ENCODE measurements at places on chromosomes 6 and 20. TPM values are rescaled to one million over a fixed set of nuclear protein-coding genes. Genes with fewer than 3 reads are reported as not detected.

DNA sequence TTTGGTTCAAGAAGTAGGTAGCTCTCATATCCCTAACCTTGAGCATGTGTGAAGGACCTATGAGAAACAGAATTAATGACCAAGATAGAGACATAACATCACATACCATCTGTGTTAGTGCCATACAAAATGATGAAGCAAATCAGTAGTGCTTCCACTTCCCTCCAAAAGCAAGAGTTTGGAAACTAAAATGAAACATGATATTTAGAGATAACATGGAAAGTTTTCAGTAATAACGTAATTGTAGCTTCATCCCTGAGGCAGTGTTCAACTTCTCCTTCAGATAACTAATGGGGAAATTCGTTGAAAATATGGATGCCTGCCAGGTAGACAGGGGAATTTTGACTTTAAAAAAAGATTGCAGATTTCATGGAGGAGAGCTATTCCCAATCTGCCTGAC lies 248.4 kb upstream of the IRAK1BP1 start:
- no peaks in the 10 kb centered on the region for H3K27me3 ChIP-seq
- no peaks in the 10 kb centered on the region for H3K36me3 ChIP-seq
- H3K4me3 ChIP-seq: no peak overlapping the region
- no peaks in the 10 kb centered on the region for H3K4me1 ChIP-seq

DNA sequence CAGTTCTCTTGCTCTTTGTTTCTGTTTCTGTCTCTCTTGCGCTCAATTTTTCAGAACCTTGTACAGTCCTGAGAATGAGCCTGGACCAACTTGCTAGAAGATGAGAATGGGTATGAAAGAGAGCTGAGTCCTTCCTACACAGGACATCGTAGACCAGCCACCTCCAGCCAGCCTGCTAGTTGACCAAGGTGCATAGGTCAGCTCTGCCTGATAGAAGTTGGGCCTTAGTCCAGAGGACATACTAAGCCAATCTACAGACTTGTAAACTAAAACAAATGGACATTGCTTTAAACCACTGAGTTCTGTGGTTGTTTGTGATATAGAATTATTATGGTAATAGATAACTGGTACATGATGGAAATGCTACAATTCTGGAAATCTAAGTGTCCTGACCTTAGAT lies 236.4 kb upstream of the ZFP64 start:
- H3K36me3 ChIP-seq: no peaks in the 10 kb centered on the region
- H3K4me3 ChIP-seq: no peak overlapping the region
- no peaks in the 10 kb centered on the region for H3K27me3 ChIP-seq

The CTCFL gene
- not detected for total RNA-seq

DNA sequence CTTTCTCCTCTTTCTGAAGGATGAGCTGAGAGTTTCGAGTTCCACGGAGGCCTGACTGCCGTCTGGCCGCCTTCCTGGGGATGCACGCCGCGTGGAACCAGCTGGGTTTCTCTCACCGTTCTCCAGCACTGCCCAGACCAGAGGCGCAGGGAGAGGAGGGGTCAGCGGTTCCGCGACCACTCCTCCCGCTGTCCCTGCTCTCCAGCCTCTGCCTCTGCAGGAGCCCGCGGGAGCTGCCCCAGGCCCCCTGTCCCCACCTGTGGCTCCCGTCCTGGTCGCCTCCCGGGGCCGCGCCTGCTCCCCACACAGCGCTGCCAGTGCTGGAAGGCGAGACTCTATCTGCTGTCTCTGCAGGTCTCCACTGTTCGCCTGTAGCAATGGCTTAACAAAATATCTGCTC lies 106.8 kb upstream of the AFDN start:
- no peaks in the 10 kb centered on the region for H3K27me3 ChIP-seq
- H3K4me3 ChIP-seq: no peak overlapping the region
- no peak for DNase-seq

- DNase-seq: no peak
- no peaks in the 10 kb centered on the region for H3K4me1 ChIP-seq
- H3K4me3 ChIP-seq: no peak overlapping the region
- no peaks in the 10 kb centered on the region for H3K36me3 ChIP-seq
- no peak overlapping the region for H3K27ac ChIP-seq
- no peaks in the 10 kb centered on the region for H3K27me3 ChIP-seq
These were observed 20.1 kb downstream of the B4GALT5 start for GRCh38 chr20:49693435-49694171.

The MACROD2 gene
- 8.0 TPM for total RNA-seq

GRCh38 chr6:6191476-6191875 lies 129.0 kb downstream of the F13A1 start:
- H3K27ac ChIP-seq: no peak overlapping the region
- no peak for DNase-seq
- no peaks in the 10 kb centered on the region for H3K4me1 ChIP-seq
- H3K4me3 ChIP-seq: no peak overlapping the region
- H3K36me3 ChIP-seq: no peaks in the 10 kb centered on the region

The MEI4 gene
- total RNA-seq: not detected

DNA sequence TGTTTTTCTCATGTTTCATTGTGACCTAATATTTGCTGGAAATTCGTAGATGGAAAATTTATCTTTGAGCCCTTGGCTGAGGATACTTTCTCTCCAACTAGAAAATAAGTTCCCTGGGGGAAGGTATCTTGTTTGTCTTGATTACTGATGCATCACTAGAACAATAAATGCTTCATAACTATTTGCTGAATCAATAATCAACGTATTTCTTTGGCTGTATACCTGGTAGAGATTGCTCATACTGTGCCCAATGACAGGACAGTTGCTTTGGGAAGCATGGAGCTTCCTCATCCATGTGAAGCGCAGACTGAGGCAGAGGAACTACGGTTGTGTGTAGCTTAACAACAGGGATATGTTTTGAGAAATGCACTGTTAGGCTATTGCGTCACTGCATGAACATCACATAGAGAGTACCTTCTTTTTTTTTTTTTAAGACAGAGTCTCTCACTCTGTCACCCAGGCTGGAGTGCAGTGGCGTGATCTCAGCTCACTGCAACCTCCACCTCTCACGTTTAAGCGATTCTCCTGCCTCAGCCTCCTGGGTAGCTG lies 34.2 kb upstream of the RPN2 start:
- no peaks in the 10 kb centered on the region for H3K27me3 ChIP-seq
- no peak for DNase-seq
- H3K27ac ChIP-seq: no peak overlapping the region

GRCh38 chr6:73391675-73392074 lies 3.0 kb upstream of the DDX43 start:
- no peak for DNase-seq
- H3K4me1 ChIP-seq: no peaks in the 10 kb centered on the region
- no peak overlapping the region for H3K4me3 ChIP-seq
- H3K36me3 ChIP-seq: no peaks in the 10 kb centered on the region
- no peaks in the 10 kb centered on the region for H3K27me3 ChIP-seq

The TAAR2 gene
- total RNA-seq: not detected

GRCh38 chr6:123016431-123017103 lies 20.5 kb downstream of the CLVS2 start:
- DNase-seq: no peak
- no peaks in the 10 kb centered on the region for H3K36me3 ChIP-seq
- H3K27me3 ChIP-seq: no peaks in the 10 kb centered on the region
- H3K4me3 ChIP-seq: no peak overlapping the region

DNA sequence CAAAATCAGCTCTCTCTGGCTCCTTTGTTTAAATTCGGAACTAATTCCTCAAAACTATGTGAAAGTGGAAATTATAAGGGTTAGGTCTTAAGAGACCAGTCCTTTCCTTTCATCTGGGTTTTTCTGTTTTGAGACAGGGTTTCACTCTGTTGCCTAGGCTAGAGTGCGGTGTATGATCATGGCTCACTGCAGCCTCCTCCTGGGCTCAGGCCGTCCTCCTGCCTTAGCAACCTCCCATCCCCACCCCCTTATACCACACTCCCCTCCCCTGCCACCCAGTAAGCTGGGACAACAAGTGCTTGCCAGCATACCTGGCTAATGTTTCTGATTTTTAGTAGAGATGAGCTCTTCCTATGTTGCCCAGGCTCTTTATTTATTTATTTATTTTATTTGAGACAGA lies 12.8 kb upstream of the SSR1 start:
- no peak overlapping the region for H3K27ac ChIP-seq
- H3K4me3 ChIP-seq: no peak overlapping the region
- H3K27me3 ChIP-seq: no peaks in the 10 kb centered on the region
- H3K4me1 ChIP-seq: no peaks in the 10 kb centered on the region

GRCh38 chr6:40950986-40951698 lies 87.9 kb downstream of the UNC5CL start:
- H3K4me1 ChIP-seq: no peaks in the 10 kb centered on the region
- H3K36me3 ChIP-seq: no peaks in the 10 kb centered on the region
- no peaks in the 10 kb centered on the region for H3K27me3 ChIP-seq
- no peak for DNase-seq
- no peak overlapping the region for H3K27ac ChIP-seq

GRCh38 chr6:106519460-106520394 lies 109.6 kb downstream of the RTN4IP1 start:
- peaks cover 4% of the 10 kb centered on the region for H3K4me1 ChIP-seq
- no peaks in the 10 kb centered on the region for H3K36me3 ChIP-seq
- H3K4me3 ChIP-seq: no peak overlapping the region
- no peaks in the 10 kb centered on the region for H3K27me3 ChIP-seq

Data from prostate gland (tissue), 2 donors.